NAMALWA (cell line): ENCODE measurements at places on chromosomes 2 and 18.
A peak's percentile ranks its signal among the peaks of the same experiment; 100 is the strongest.

DNA sequence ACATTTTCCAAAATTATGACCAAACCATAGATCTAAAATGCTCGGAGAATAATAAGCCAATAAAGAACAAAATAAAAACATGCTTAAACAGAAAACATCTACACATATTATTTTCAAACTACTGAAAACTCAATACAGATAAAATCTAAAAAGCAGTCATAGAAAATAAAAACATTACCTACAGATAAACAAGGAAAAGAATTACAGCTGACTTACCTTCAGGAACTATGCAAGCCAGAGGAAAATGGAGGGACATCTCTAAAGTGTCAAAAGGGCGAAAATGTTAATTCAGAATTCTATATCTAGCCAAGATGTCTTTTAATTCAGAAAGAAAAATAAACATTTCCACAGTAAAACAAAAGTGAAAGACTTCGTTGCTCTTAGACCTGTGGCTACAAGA, 112.9 kb upstream of the GYPC start:
- DNase-seq = peak; percentile 5

DNA sequence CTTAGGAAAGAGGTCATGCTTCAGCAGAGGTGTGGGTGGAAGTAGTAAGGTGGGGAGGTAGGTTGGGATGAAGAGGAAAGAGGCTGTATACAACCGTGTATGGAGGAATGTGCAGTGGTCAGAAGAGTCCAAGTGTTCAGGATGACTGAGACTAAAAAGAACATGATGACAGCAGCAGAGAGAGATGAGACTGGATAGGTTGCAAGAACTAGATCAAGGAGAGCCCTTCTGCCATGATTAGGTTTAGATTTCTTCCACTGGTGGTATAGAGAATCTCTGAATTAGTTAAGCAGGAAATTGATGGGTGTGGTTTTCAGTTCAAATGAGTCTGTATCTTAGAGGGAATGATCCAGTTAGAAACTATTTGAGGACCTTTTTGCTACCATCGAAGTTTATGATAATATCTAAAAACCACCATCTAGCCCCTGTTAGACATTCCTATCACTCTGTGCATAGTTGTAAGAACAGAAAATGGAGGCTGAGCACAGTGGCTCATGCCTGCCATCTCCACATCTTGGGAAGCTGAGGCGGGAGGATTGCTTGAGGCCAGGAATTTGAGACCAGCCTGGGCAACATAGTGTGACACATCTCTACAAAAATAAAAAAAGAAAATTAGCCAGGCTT, 221.0 kb downstream of the LTBP1 start:
- no peak for DNase-seq

DNA sequence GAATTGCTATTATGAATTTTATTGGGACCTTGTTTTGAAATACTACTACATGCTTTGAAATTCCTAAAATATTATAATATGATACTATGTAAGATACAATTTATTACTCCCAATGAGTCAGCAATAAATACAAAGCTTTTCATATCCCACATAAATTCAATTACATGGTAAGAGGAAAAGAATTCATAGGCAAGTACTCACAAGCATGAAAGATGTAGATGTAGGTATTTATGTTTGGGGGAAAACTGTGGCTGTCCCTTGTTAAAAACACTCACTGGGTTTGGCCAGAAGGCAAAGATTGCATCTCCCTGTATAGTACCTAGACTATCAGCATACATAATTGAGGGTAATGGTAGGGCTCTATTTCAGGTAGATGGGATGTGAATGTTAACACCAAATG, 90.4 kb downstream of the MBD2 start:
- DNase-seq = no peak

- no peak for DNase-seq
Measured at GRCh38 chr18:69127873-69128500, 272.7 kb upstream of the DOK6 start.
